Fibroblast of pulmonary artery (primary cell): ENCODE measurements at places on chromosomes 1 and 21.

DNA sequence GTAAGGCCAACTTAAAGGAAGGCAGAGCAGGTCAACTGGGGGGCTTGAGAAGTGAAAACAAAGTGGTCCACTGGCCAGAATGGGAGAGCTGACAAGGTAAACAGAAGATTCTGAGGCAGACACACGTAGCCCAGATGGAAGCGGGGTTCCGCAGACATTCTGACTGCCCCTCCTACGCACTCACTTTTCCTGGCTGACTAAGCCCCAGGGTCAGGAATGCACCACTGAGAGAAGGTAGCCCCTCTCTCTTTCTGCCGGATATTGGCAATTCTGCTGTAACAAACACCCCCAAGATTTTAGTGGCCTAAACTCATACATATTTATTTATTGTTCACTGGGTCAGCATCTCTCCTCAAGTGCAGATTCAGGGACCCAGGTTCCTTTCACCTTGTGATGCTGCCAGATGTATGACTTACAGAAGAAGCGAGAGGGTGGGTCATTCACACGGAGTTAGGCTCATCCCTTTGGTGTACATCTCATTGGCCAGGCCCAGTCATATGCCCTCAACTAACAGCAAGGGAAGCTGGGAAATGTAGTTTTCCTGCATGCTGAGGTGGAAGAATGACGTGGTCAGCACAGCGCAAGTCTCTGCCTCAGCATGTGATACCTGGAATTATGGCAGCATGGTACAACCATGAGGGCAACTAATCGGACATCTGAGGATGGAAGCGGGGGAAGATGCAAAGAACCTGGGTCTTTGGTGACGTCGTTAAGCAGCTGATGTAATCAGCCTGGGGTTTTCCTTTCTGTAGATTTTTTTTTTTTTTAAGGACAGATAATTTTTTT is 43.4 kb upstream of the MRPS6 start:
- DNase-seq: peak; percentile 86

GRCh38 chr1:223219846-223220610 is 77.0 kb upstream of the TLR5 start:
- DNase-seq: no peak

DNA sequence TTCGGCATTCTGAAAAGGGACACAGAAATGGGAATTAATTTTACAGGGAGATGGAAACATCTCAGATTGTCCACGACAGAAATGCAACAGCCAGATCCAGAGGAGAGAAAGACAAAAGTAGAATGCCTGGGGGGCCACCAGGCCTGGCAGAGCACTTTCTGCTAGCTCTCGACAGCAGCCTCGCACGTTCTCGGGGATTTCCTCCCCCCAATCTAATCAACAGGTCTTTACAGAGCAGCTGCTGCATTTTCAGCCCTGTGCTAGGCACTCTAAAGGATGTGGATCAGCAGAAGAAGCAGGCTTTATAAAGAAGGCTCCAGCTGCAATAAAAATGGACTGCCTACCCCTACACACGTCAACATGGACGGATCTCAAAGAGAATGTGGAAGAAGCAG is 10.6 kb downstream of the CSRP1 start:
- no peak for DNase-seq

- no peak for DNase-seq
Observed at GRCh38 chr1:116288201-116288598, 84.8 kb upstream of the ATP1A1 start.

- DNase-seq: no peak
Observed at GRCh38 chr1:96882096-96882495, 160.5 kb downstream of the PTBP2 start.

GRCh38 chr1:231423648-231424047 is 1.6 kb upstream of the EGLN1 start:
- DNase-seq: no peak

DNA sequence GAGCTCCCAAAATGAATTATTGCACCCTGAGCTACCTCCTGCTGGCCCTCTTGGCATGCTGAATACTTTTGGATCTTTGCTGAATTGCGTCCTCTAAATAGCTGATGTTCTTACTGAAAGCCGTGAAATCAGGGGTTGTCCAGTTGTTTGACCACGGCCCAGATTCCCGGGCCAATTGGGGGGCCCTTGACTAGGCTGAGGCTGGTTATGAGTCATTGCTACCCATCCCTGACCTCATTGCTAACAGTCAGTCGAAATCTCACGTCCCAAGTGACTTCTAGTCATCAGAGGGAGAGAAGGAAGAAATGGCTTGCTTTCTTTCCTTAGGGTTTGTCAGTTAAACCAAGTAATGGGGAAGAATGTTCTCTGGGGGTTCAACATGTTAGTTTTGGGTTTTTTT is 37.4 kb downstream of the SMYD2 start:
- DNase-seq: peak; percentile 24

DNA sequence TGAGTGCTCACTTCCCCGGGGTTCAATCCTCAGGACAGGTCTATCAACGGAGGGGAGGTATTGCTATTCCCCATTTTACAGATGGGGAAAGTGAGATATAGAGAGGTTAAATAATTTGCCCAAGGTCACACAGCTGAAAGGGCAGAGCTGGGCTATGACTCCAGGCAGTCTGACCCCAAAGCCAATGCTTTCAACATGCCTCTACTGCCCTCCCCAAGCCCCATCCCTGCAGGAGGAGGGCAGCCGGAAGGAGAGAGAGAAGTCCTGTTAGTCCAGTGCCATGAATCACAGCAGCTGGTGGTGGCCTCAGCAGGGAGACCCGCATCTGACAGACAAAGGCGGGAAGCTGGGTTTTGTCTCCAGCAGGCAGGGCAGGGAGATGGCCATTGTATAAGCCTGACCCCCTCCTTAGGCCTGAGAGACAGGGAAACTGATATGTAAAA is 20.0 kb upstream of the CLIC4 start:
- peak; percentile 59 for DNase-seq

GRCh38 chr1:204296431-204296988 is 63.2 kb downstream of the PLEKHA6 start:
- DNase-seq: peak; percentile 55

- no peak for DNase-seq
Observed at GRCh38 chr1:204945565-204945977, 74.9 kb downstream of the NFASC start.

- peak; percentile 34 for DNase-seq
Observed at GRCh38 chr1:197774466-197775281, 606 bp downstream of the DENND1B start.

GRCh38 chr1:9260059-9260766 is 25.6 kb downstream of the H6PD start:
- DNase-seq: peak; percentile 39

DNA sequence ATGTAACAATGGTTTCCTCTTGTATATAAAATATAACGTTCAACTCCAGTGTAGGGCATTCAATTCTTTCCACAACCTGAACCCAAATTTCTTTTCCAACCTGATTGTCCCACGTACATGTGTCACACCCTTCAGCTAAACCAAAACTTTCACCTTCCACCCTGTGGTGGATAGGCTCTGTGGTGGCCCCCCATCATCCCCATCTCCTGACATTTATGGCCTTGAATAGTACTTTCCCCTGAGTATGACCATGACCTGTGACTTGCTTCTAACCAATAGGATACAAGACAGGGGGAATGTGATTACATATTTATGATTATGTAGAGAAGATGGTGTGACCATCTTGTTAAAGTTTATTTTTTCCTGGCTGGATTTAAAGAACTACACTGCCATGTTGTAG is 377.0 kb downstream of the PTPRC start:
- DNase-seq: no peak

DNA sequence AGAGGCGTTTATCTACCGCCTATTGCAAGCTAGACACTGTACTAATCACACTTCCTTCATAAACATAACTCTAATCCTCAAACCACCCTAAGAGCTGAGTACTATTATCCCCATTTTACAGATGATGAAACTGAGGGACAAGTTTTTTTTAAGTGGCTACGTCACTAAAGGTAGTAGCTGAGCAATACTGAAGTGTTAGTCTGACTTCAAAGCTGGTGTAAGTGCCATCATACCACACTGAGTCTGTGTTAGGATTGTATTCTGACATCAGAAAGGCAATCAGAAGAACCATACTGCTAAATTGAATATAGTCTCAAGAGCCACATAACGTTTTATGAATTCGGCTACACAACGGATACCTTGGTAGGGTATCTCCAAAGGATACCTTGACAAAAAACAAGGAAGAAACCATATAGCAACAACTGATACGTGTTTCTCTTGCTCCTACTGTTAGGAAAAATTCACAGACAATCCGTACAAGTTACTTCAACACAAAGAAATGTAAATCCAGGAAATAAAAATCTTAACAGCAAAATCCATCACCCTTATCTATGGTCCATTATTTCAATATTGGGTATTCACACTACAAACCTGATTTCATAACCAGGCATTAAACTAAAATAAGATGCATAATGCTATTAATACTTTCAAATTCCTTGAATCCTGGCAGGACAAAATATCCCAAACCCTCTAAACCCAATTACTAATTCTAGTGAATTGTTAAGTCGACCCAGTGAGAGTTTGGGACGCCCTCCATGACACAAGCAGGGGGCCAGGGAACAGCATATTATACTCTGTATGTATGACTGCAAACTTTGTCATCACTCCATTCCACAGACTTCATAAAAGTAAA is 1.6 kb downstream of the TP53BP2 start:
- DNase-seq: peak; percentile 29

DNA sequence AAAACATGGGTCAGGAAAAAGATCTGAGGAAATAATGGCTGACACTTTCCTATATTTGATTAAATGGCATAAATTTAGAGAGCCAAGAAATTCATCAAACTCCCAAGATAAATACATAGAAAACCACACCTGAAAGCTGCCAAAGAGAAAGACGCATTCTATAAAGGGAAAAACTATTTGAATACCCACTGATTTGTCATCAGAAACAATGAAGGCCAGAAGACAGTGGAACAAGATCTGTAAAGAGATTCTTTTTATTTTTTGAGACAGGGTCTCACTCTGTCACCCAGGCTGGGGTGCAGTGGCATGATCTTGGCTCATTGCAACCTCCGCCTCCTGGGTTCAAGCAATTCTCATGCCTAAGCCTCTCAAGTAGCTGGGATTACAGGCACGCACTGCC is 17.4 kb downstream of the SDE2 start:
- DNase-seq: no peak

DNA sequence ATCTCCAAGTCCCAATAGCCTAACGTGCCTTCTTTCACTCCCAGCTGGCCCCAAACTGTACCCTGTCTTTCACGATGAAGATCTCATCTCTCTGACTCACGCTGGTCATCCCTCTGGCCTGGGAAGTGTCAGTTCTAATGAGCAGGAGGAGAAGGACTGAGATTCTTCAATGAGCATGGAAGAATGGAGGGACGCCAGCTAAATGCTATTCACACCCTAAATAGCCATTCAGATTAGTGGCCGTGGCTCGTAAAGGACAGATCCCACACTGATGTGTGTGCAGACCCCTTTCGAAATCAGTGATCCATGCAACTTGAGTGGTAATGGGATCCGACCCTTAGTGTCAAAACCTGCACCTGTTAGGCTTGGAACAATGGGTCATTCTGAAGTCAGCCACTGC is 75.9 kb upstream of the SMYD2 start:
- DNase-seq: no peak

- no peak for DNase-seq
Observed at GRCh38 chr1:218439541-218440295, 94.6 kb downstream of the TGFB2 start.

DNA sequence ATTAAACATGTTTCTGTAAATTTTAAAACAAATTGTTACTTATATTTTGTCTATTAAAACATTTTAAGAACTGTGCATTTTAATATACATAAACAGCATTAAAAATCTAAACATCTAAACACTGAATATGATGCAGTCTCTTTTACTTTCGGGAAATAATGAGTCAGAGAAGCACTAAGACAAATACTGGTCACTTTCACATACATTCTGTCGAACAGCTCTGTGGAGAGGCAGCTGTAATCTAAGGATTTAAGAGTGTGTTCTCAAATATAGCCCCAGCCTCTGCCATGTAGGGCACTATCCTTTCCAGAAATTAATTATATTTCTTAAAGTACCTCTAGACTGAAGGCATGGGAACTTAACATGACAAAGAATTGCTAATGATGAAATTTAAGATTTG is 89.6 kb upstream of the PTGFR start:
- no peak for DNase-seq

GRCh38 chr1:68994096-68994495 is 497.2 kb upstream of the DEPDC1 start:
- DNase-seq: no peak

- DNase-seq: no peak
Observed at GRCh38 chr21:42913476-42913875, 12.0 kb downstream of the ERVH48-1 start.

- peak; percentile 21 for DNase-seq
Observed at GRCh38 chr1:169941982-169942830, 48.5 kb upstream of the SCYL3 start.

- peak; percentile 38 for DNase-seq
Observed at GRCh38 chr1:237851210-237851845, 39.4 kb downstream of the ZP4 start.

DNA sequence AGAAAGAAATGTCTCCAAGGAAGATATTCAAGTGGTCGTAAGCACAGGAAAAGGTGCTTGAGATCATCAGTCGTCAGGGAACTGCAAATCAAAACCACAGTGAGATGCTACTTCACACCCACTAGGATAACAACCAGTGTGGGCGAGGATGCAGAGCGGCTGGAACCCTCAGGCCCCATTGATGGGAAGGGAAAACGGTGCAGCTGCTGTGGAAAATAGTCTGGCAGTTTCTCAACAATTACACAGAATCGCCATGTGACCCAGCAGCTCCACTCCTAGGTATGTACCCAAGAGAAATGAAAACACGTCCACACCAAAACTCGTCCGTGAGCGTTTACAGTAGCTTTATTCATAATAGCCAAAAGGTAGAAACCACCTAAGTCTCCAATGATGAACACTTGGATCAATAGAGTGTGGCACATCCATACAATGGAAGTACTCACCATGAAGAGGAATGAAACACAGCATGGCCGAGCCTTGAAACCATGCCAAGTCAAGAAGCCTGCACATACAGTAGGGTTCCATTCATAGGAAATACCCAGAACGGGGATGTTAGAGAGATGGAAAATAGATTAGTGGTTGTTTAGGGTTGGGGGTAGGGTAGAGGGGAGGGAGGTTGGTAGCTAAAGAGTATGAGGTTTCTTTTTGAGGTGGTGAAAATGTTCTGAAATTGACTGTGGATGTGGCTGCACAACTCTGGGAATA is 6.1 kb downstream of the DFFB start:
- no peak for DNase-seq

DNA sequence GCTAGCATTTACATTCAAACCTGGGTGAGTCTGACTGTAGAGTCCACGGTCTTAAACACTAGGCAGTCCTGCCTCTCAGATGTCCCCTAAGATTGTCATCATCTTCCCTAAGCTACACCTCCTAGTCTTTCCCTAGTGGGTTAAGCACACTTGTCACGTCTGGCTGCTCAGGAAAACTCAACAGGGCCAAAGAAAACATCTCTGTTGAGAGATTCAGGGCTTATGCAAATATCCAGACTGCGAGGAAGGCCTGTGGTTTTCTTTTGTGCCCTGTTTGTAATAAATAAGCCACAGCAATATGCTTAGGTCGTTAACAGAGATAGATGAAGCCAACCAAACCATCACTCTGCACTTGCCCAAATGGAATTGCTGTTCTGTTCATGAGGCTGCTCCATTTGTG is 472.6 kb upstream of the DEPDC1 start:
- no peak for DNase-seq

GRCh38 chr1:63984930-63985290 is 211.1 kb downstream of the ROR1 start:
- no peak for DNase-seq
